ENCODE measurements at places on chromosomes 16 and 17.

GRCh38 chr16:48160575-48160974 lies 4.8 kb upstream of the ABCC12 start:
- DNase-seq: no peak

GRCh38 chr16:85641776-85642176 lies 28.7 kb downstream of the GSE1 start:
- no peak for DNase-seq

GRCh38 chr16:12348733-12349704 lies 372.5 kb downstream of the SNX29 start:
- no peak for DNase-seq

- DNase-seq: no peak
These were observed 586 bp downstream of the CD7 start for GRCh38 chr17:82316651-82317393.

DNA sequence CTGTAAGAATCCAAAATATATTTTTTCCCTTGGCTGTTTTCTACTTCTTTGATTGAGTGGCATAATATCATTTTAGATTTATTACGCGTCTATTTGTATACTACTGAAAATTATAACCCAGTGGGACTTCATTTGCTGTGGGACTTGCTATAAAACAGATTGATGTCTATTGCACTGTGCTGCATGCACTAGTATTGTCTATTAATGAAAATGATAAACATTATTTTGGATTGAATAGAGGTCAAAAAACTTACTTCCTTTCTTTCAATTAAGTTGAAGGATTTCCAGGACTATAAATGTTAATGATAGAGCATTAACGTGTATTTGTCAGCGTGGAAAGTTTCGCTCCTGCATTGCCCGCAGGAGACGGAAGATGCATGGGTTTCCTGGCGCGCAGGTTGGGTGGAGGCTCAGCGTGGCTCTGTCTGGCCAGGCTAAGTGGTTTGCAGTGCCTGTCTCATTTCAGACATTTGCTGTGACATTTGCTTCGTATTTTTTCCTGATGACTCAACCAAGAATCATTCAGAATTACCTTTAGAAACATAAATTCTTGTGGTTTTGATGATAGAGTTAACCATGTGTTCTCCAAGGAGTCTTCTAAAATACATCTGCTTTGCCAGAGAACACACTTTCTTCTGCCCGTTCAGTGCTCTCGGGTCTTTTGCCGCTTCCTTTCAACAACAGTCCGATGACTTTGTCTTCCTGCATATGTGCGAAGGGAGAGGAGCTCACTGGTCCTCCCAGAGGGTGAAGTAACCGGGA lies 216.7 kb downstream of the RPTOR start:
- no peak for DNase-seq

All from GM04504 (cell line).